ENCODE measurements at places on chromosomes 4 and X.
A peak's percentile ranks its signal among the peaks of the same experiment; 100 is the strongest.

DNA sequence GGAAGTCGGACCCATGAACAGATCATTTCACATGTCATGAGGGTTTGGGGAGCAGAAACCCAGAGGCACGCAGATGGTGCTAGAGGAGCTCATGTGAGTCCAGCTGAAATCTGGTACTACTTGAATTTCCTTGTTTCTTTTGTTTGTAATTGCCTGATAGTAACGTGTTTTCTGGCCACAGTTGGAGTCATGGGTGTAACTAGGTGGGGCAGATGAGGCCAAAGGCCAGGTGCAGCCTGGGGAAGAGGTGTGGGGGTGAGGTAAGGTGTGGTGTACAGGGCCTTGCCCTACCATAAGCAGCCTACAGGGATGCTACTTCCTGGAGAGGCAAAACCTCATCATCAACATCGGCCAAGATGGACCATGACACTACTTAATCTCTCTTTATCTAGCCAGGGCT is 271.4 kb downstream of the PTTG2 start:
- no peak for DNase-seq

GRCh38 chrX:24741330-24741729 is 47.6 kb downstream of the POLA1 start:
- DNase-seq: no peak

- peak; percentile 41 for DNase-seq
Observed at GRCh38 chrX:102712981-102713625, 855 bp downstream of the GPRASP2 start.

DNA sequence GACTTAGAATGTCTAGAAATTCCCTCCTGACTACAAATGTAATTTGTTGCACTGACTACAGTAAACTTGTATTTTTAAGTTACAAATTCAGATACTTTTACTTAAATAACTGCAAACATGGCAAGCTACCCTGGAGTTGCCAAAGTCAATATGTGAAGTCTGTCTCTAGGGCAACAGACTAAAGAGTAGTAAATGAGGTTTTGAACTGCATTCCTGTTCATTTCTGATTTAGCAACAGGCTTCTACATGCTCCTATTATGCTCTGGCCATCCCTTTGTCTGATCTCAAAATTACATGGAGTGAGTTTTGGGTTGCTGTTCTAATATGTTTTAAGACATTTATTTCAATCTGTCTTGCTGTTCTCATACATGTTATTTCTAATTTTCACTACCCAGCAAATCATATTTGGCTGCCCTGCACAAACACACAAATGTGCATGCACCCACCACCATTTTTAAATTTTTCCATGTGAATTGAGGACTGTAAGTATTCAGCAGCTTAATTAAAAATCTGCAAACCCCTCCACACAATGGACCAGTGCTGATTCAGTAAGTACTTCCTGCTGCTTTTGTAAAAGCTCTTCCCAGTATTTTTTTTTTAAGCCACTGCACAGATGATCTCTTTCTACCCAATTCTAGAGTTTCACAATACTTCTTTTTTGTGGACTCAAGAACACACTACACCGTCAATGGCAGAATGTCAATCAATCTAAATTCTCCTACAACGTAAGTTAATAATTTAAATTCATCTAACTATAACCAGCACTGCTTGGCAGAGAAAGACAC is 26.7 kb downstream of the SH3RF1 start:
- peak; percentile 61 for DNase-seq

- DNase-seq: no peak
Observed at GRCh38 chr4:153217440-153217839, 13.2 kb downstream of the TRIM2 start.

- DNase-seq: no peak
Observed at GRCh38 chr4:168164915-168165548, 72.7 kb downstream of the ANXA10 start.

GRCh38 chrX:56764153-56764974 is 35.3 kb downstream of the NBDY start:
- DNase-seq: peak; percentile 87
